ENCODE measurements at places on chromosomes 4 and X.
A peak's percentile ranks its signal among the peaks of the same experiment; 100 is the strongest.

DNA sequence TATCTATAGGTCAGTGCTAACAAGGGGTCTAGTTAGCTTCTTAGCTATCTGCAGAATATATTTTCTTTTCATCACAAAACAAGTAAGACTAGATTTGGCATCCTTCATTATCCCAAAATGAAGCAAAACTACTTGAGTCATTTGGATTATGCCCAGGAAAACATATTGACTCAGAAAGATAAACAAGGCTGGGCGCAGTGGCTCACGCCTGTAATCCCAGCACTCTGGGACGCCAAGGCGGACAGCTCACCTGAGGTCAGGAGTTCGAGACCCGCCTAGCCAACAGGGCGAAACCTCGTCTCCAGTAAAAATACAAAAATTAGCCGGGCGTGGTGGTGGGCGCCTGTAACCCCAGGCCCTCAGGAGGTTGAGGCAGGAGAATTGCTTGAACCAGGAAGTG, 18.0 kb upstream of the MND1 start:
- DNase-seq = no peak

DNA sequence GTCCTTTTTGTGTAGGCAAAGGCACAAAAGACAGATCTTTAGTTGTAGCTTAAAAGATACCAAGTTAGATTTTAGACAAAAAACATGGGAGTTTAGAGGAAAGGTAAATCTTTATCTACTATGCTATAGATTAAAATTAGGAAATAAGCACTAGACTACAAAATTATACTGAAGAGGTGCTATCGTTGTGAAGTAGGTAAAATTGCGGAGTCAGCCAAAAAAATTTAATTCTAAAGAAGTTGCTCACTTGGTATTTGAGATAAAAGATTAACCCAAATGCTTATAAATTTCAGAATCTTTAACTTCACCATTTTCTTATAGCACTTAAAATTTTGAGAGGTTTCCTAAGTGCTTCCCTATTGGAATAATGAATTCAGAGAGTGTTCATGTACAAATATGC, 604.1 kb downstream of the GRXCR1 start:
- DNase-seq = no peak

DNA sequence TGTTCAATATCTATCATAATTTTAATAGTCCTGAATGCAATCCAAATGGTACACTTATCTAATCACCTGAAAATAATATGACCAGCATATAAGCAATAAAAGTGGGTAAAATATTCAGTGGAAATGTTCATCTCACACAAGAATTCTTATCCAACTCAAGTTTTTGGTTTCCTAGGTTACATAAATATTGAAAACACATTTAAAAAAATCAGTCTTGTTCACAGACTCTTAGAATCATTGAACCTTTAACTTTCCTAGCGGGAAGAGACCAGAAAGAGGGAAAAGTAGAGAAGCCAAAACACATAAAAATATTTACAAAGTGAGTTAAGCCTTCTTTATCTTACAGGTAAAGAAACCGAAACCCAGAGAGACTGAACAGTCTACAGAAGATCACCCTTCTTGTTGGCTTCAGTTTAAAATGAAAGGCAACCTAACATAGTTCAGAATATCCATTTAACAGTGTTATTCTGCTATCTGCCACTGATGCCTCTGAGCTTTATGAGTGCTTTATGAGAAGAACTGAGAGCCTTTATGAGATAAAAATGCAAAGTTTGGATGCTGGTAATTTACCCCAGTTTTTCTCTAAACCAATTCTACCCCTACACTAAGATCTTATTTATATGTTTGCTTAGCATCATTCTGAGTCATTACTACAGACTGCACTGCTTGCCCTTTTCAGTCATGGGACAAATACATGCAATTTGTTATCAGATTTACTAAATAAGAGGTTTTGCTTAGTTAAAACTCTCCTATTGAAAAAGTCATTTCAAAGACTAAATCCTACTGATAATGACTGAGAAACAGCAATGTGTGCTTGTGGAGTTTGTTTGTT, 453.3 kb upstream of the INTU start:
- DNase-seq = no peak

DNA sequence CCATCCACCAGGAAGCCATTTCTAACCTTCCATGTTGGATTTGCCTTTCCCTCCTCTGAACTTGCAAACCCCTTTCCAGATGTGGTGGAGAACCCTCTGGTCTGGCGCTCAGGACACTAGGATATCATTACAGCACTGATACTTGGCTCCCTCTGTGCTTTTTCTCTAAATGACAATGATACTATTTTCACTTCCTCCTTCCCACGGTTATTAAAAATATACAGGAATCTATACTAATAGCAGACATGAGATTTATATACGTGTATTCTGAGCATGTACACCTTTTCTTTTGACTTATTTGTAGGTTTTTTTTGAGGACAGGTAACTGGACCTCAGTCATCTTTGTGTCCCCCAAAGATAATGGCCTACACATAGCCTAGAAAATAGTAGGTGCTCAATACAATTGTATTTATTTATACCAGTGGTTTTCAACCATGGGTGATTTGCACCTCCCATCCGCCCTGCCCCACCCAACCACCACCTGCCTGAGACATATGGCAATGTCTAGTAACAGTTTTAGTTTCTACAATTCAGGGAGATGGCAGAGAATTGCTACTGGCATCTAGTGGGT, 60.4 kb upstream of the PLAC8 start:
- DNase-seq = no peak

DNA sequence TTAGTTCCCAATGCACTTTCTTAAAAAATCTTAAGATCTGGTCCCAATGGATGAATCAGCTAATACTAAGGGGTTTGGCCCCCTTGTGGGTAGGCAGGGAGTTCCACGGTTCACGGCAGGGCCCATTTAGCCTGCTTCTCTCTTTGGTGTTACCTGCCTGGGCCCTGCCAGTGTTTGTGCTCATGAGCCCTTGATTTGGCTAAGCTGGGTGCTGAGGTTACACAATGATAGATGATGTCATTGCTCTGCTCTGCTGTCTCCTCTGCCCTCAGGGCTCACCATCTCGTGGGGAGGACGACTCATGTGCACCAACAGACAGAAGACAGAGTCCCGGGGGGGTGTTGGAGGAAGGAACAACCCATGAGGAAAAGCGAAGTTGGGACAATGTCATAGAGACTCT, 24.4 kb downstream of the RTL5 start:
- no peak for DNase-seq

DNA sequence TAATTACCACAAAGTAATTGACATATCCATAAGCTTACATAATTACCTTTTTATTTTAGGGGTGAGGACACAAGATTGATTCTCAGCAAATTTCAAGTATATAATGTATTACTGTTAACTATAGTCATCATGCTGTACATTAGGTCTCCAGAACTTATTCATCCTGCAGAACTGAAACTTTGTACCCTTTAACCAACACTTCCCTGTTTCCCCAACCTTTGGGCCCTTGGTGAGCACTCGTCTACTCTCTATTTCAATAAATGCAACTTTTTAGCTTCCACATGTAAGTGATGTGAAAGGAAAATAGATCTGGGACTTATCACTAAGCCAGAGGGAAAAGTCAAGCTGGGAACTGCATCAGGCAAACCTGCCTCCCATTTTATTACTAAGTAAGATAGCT, 33.6 kb upstream of the CCNG2 start:
- no peak for DNase-seq

DNA sequence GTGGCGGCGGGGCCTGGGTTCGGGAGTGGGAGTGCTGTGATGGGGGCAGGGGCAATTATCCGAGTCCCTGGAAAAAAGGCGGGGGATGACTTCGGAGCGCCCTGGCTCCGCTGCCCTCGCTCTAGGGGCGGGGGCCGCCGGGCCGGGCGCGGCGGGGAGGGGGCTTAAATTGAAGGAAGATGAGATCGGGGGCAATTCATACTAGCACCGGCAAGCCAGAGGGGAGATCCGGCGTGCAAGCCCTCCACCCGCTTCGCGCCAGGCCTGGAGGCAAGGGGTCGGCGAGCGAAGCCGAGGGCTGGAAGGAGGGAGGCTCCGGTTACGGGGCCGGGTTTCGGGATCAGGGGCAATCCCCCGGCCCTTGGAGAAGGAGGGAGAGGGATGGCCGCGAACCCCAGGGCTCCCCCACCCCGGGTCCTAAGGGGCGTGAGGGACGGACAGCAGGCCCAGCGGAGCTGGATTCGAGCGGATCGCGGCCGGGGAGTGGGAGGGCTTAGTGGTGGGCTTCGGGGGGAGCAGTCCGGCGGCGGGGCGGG, 1.2 kb downstream of the BCORL1 start:
- peak; percentile 65 for DNase-seq
